CD4-positive, alpha-beta T cell treated with Interleukin-17A for 4 hours (primary cell): ENCODE measurements at places on chromosomes 5 and 9.
A peak's percentile ranks its signal among the peaks of the same experiment; 100 is the strongest.

DNA sequence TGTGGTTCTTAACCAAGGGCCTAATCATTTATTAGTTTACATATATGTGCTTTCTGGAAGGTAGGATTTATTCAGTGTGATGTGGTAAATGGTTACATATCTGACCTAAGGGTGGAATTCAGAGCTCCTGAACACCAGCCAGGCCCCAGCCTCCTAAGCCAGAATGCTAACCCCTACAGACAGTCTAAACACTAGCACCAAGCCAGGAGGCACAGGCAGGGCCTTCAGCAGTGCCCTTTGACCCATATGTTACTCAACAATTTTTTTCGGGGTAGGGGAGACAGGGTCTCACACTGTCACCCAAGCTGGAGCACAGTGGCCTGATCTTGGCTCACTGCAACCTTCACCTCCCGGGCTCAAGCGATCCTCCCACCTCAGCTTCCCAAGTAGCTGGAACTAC lies 40.3 kb downstream of the PRKACG start:
- no peak for DNase-seq

GRCh38 chr5:96410013-96410412 lies 23.0 kb downstream of the PCSK1 start:
- DNase-seq, result no peak

- DNase-seq, result peak; percentile 16
These were observed 87.3 kb upstream of the GNAQ start for GRCh38 chr9:78118742-78119473.

- DNase-seq, result no peak
These were observed 5.4 kb downstream of the CA9 start for GRCh38 chr9:35679091-35679490.

- DNase-seq, result no peak
These were observed 56.1 kb upstream of the TBC1D2 start for GRCh38 chr9:98311541-98311940.

DNA sequence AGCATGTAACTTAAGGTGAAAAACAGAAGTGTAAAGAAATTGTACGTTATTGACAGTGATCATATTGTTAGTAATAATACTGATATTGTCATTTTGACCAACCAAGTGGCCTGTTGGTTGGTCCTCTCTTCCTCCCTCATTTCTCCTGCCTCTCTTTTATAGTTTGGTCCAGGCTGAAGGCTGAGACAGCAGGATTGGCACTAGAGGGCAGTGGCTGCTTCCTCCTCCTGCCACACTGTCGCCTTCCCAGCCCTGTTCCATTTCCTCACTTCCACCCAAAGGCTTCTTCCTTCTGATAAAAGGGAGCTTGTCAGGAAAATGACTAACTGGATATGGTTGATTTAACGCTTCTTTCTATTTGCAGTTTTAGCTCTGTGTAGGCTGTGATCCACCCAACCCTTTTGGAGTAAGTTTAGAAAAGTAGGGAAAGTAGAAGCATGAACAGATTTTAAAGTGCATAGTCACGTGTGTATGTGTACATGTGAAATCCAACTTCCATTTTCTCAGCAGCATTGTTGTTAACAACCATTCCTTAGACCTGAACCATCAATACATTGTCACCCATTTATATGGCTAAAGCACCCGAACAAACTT lies 35.6 kb downstream of the PTCD2 start:
- no peak for DNase-seq

- DNase-seq, result no peak
These were observed 105.2 kb downstream of the RFK start for GRCh38 chr9:76289042-76289441.

GRCh38 chr5:139759219-139759721 lies 36.3 kb upstream of the PSD2 start:
- DNase-seq, result no peak

DNA sequence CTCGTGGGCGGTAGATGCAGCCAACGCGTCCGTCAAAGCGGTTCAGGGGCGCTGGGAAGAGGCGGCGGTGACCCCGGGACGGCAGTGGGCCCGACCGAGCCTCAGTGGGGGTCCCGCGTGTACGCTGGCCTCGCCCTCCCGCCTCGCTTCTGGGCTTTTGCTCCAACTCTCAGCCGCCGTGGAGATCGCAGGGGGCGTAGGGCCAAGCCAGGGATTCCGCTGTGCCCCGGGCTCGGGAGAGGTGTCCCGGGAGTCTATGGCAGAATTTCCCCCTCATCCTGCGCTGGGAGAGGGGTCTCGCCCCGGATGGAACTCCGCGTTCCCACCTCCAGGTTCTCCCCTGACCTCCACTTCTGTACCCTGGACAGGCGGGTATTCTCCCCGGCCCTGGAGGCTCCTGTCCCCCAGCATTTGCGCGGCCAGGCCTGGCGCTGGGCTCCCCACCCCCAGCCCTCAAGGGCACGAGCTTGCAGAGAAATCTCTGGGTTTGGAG lies 131.9 kb downstream of the MRPL36 start:
- no peak for DNase-seq

- peak; percentile 65 for DNase-seq
These were observed 8.5 kb upstream of the ACSL6 start for GRCh38 chr5:132019857-132020555.

- no peak for DNase-seq
These were observed 1.3 kb upstream of the SKP1 start for GRCh38 chr5:134178096-134178419.

GRCh38 chr5:83517072-83517687 lies 45.6 kb downstream of the VCAN start:
- DNase-seq, result no peak

DNA sequence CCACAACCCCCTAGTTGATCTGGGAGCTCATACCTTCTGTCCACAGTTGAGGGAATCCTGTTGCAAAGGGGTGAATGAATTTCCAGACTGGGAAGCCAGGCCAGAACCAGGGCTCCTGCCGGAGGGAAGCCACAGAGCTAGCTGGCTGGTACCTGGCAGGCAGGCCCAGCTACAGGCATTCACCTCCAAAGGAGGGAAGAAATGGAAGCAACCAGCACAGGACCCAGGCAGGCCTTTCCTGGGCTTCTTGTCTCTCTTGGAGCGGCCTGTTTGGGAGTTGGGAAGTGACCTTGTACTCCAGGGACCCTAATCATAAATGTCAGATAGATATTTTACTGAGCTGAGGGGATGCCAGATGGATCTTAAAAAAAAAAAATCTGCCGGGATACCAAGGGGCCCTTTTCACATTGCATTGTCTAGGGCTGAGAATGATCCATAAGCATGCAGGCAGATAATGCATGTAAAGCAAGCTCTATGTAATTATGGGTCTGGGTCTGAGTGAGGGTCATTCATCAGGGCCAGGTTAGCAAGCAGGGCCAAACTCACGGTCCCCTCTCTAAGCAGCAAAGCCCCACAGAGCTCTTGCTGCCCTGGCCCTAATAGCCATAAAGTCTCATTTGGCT lies 8.4 kb downstream of the NR2F1 start:
- no peak for DNase-seq

DNA sequence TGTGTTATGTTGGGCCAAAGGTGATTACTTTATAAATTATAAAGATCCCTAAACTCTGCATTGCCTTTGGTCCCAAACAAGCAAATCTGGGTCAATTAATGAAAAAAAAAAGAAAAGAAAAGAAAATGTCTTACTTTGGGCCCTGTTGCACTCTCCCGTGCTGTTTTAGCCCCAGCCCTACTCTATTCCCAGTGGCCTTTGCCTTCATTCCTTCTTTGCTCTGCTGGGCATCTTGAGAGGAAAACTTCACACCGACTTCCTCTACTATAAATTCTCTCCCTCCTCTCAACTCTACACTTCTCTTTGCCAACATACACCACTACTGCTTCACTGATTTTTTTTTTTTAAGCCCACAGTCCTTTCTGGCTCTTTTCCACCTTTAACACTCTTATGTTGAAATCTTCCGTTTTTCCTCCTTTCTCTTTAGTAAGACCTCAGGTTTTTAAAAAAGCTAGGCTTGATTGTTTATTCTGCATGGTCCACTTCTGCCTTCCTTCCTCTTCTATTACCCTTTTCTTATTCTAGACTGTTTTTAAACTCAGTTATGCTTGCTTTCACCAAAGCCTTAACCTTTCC lies 4.5 kb upstream of the MSMP start:
- no peak for DNase-seq

- no peak for DNase-seq
These were observed 3.3 kb downstream of the RNF183 start for GRCh38 chr9:113299800-113300292.

DNA sequence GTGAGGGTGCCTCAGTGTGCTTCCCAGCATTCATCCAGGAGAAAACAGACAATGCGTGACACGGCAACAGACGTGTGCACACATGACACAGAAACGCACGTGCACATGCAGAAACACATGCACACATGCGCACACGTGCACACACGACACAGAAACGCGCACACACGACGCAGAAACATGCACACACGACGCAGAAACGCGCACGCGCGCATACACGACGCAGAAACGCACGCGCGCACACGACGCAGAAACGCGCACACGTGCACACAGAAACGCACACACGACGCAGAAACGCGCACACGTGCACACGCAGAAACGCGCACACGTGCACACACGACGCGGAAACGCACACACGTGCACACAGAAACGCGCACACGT lies 16.5 kb downstream of the TPPP start:
- DNase-seq, result no peak

GRCh38 chr9:91495450-91495849 lies 71.8 kb upstream of the NFIL3 start:
- DNase-seq, result no peak

GRCh38 chr5:3599226-3600105 lies 3.8 kb downstream of the IRX1 start:
- no peak for DNase-seq

- DNase-seq, result no peak
These were observed 462.2 kb downstream of the RASEF start for GRCh38 chr9:82600536-82601292.

GRCh38 chr9:16092142-16093091 lies 539.6 kb downstream of the CCDC171 start:
- no peak for DNase-seq

GRCh38 chr5:73155271-73156222 lies 17.4 kb upstream of the TMEM174 start:
- no peak for DNase-seq

- DNase-seq, result no peak
These were observed 1802.5 kb downstream of the EFNA5 start for GRCh38 chr5:105868038-105868780.

- DNase-seq, result no peak
These were observed 99.2 kb upstream of the GNAQ start for GRCh38 chr9:78130853-78131252.

DNA sequence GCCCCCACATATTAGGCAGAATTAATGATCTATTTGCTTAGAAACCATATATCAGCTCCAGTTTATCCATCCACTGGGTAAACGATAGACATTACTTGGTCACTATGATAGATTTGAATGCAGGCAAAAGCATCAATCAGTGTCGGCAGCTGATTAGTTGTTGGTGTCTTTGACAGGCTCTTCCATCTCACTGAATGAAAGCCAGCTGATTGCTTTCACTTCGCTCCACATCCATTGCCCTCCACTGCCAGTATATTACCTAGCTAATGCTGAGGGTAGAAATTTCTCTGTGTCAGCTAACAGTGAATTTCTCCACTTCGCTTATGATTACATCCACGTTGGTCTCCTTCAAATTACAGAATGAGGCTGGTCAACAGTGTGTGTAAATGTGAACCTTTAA lies 821.3 kb upstream of the TYRP1 start:
- no peak for DNase-seq

DNA sequence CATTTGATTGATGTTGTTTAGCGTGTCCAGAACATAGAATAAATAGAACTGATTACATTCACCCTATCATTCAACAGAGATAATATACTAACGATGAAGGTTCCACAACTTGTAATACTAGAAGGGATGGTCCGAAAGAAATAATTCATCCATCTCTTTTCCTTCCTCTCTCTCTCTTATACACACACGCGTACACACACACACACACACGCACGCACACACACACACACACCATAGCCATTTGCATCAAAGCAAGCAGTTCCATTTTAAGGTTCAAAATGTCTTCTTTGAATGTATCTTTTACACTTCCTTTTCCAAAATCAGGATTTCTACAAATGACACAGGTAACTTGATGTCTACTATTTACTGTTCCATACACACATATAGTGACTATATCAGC lies 887 bp downstream of the GDA start:
- no peak for DNase-seq

DNA sequence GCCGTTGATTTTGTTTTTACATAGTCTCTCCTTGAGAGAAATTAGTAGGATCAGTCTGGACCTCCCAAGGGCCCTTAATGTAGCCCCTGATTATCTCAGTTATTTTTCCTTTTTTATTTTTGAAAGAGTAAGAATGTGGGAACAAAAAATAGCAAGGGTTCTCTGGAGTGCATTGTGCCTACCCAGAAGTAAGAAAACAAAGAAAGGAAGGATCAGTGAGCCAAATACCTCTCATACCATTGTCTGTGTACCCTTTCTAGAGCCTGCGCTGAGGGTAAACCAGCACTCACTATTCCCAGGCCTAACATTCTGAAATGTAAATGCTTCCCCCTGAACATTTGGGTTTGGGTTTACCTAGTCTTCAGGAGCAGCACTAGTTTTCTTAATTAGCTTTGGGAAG lies 213.0 kb upstream of the TARS1 start:
- DNase-seq, result no peak

- no peak for DNase-seq
These were observed 15.3 kb upstream of the KLF4 start for GRCh38 chr9:107504585-107505455.

- no peak for DNase-seq
These were observed 551.5 kb upstream of the TLE4 start for GRCh38 chr9:79020276-79020675.

GRCh38 chr5:140488914-140489313 lies 58.5 kb upstream of the EIF4EBP3 start:
- DNase-seq, result no peak

DNA sequence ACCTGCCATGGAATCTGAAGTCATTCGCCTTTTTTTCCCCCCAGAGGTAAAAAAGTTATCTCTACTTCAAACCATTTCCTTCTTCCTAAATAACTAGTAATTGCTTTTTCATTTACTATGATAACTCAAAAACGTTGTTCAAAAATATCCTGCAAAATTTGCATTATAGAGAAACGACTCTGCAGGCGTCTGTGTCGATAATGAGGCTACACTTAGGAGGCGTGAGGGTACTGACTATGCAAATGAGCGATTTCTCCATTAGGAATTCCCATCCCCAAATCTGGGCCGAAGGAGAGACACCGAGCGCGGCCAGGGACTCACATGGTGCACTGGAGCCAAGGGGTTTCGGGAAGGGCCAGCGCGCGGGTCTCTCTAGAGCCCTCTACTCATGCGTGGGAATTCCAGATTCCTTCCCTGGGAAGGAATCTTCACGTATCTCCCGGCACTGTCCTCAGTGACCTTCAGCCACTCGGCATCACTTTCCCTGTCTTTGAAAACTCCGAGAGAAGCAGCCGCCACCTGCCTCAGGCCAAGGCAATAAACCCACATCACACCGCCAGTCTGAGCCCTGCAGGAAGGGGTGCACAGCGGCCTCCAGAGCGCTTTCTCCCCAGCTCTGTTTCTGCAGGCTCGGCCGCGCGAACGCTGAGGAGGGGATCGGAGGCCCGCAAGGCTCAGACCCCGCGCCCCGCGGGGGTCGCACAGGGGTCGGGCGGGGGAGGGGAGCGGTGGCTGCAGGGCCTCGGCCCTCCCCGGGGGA lies 718 bp upstream of the DENND4C start:
- peak; percentile 79 for DNase-seq
